Effector memory CD8-positive, alpha-beta T cell (primary cell): ENCODE measurements at places on chromosomes 5 and 9.

GRCh38 chr5:175579742-175580432 lies 78.0 kb upstream of the HRH2 start:
- DNase-seq = no peak
- no peak overlapping the region for H3K27ac ChIP-seq
- no peaks in the 10 kb centered on the region for H3K4me1 ChIP-seq
- H3K36me3 ChIP-seq = no peaks in the 10 kb centered on the region
- no peak overlapping the region for H3K4me3 ChIP-seq

DNA sequence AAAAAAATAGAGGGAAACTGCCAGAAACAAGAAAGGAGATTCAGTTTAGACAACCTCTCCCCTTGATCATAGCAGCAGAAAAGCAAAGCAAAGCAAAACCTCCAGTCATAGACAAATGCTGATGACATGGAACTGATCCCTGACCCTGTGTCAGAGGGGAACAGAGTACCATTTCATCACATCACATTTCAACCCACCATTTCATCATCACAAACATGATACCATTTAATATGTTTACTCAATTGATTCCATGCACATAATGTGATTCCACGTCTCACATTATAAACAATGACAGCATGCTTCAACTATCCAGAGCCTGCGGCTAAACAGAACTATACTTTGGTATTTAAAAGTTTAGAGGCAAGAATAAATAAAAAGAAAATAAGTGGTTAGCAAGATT lies 28.7 kb upstream of the ACOT12 start:
- DNase-seq = no peak
- no peak overlapping the region for H3K27ac ChIP-seq
- no peaks in the 10 kb centered on the region for H3K27me3 ChIP-seq
- peaks cover 3% of the 10 kb centered on the region for H3K36me3 ChIP-seq
- peaks cover 2% of the 10 kb centered on the region for H3K4me1 ChIP-seq

- no peak overlapping the region for H3K4me3 ChIP-seq
- peaks cover 4% of the 10 kb centered on the region for H3K4me1 ChIP-seq
- peaks cover 13% of the 10 kb centered on the region for H3K27me3 ChIP-seq
- DNase-seq = no peak
- H3K36me3 ChIP-seq = no peaks in the 10 kb centered on the region
- H3K27ac ChIP-seq = no peak overlapping the region
These were observed 3.8 kb downstream of the ROR2 start for GRCh38 chr9:91946196-91946595.

- no peak overlapping the region for H3K27ac ChIP-seq
- DNase-seq = no peak
- H3K27me3 ChIP-seq = no peaks in the 10 kb centered on the region
- no peaks in the 10 kb centered on the region for H3K4me1 ChIP-seq
- no peaks in the 10 kb centered on the region for H3K36me3 ChIP-seq
These were observed 148.5 kb upstream of the RPS23 start for GRCh38 chr5:82426464-82427154.
